ENCODE measurements at places on chromosomes 11 and 22. TPM values are rescaled to one million over a fixed set of nuclear protein-coding genes. Genes with fewer than 3 reads are reported as not detected.

GRCh38 chr11:27718346-27718862 lies 18.1 kb upstream of the BDNF start:
- DNase-seq: peak; percentile 65

ZP1 gene
- not detected for total RNA-seq

DNA sequence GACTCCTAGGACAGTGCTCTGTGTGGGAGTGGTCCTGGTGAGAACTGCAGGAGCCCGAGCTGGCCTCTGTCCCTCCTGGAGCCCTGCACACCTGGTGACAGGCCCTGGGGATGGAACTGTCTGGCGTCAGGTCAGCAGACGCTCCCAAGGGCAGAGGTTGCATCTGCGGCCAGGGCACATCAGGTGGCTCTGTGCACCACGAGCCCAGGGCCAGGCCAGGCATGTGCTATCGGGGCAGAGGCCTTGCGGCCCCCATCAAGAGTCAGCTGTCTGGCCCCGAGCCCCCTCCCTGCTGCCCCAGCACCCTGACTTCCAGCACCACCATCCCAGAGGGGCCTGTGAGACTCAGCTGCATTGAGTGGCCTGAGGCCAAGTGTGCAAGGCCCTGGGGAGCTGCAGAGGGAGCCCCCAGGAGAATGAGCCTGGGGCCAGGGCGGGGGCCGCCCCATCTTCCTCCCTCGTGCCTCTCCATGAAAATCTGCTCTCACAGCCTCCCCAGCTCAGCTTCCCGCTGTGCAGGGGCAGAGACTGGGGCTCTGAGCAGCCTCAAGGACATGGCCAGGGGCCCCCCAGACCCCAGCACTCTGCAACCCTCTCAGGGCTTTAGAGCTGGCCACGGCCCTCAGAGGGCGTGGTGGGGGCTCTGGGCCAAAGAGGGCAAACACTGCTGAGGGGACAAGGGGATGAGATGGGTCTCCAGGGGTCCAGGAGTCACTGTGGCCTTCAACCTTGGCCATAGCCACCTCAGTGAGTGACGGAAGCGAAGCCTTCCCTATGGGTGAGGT lies 56.4 kb downstream of the RTL6 start:
- DNase-seq: no peak

DNA sequence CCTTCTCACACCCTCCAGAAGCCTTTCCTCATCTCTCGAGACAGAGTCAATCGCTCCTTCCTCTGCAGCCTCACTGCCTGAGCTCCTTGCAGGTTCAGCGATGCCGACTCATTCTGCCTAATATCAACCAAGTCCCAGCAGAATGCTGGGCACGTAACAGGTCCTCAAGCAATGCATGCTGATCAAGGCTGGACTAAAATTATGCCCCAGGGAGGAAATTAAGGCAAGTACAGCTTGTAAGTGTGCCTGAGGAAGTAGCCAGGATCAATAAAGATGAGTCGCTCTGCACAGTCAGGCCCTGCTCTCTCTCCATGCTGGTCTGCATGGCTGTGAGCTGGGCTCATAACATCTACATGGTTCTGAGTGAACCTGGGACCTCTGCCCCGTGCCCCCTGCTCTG lies 25.6 kb upstream of the NRIP3 start:
- DNase-seq: no peak

OR51I1 gene
- total RNA-seq: not detected

DNA sequence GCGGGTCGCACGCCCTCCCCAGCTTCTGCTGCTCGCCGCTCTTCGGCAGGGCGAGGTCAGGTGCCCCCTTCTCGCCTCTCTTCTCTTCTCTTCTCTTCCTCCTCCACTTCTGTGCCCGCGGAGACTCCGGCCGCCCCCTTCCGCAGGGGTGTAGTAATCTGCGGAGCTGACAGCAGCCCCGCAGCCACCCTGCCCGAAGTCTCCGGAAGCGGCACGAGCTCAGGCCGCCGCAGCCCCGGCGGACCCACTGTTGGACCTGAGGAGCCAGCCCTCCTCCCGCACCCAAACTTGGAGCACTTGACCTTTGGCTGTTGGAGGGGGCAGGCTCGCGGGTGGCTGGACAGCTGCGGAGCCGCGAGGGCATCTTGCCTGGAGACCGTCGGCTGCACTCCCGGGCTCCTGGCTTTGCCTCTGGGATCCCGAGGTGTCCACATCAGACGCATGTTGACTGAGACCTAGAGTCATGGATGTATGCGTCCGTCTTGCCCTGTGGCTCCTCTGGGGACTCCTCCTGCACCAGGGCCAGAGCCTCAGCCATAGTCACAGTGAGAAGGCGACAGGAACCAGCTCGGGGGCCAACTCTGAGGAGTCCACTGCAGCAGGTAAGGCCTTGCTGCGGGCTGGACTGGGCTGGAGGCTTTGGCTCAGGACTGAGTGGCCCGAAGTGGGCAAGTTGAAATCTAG lies 486 bp downstream of the STIM1 start:
- no peak for DNase-seq

DNA sequence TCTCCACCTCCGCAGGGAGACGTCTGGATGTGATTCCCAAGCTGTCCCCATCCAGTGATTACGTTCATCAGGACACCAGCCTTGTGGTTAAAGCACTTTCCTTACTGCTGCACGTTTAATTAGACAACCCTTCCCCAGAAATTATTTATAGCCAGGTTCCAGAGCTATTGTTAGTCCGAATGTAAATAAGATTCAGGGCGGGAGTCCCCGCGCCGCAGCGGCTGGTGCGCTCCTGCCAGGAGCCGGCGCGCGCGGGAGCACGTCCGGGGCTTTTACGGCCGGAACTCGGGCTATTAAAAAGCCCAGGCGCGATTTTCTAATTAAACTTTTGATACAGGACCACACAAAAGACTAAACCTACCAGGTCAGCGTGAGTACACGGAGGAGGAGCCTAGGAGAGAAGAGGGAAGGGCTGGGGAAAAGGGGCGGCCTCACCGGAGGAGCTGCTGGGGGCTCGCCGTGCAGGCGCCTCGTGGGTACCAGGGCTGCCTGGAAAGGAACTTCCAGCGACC lies 538.3 kb downstream of the OPCML start:
- no peak for DNase-seq
